ENCODE measurements at places on chromosomes 5 and 9. TPM values are rescaled to one million over a fixed set of nuclear protein-coding genes. Genes with fewer than 3 reads are reported as not detected.

The LCN15 gene
- not detected for total RNA-seq

The ARID3C gene
- 0.20 TPM for total RNA-seq

The TLR4 gene
- total RNA-seq: 0.20 TPM

The F2RL2 gene
- total RNA-seq: 4.7 TPM

The FOXD4L3 gene
- total RNA-seq: not detected

The DOCK8 gene
- total RNA-seq: 0.31 TPM

The FCN2 gene
- total RNA-seq: not detected

The DMRT2 gene
- total RNA-seq: not detected

The LCN12 gene
- total RNA-seq: 1.1 TPM

The CXXC5 gene
- 10.2 TPM for total RNA-seq

The MYMK gene
- not detected for total RNA-seq

The CNTNAP3 gene
- 12.3 TPM for total RNA-seq

The TMEM252 gene
- total RNA-seq: not detected

The GLT6D1 gene
- not detected for total RNA-seq

The DNAH5 gene
- 2.0 TPM for total RNA-seq

The SLC1A1 gene
- total RNA-seq: 1.1 TPM

The DOLK gene
- 47.1 TPM for total RNA-seq

The ECSCR gene
- not detected for total RNA-seq

The CDX1 gene
- total RNA-seq: not detected

The ARL14EPL gene
- 0.10 TPM for total RNA-seq

The SLC28A3 gene
- 0.02 TPM for total RNA-seq

The OLFM1 gene
- 10.5 TPM for total RNA-seq

The KDM4C gene
- 9.2 TPM for total RNA-seq

The KCNV2 gene
- not detected for total RNA-seq

The DCP2 gene
- total RNA-seq: 12.8 TPM

The ANKRD31 gene
- total RNA-seq: 0.06 TPM

The SLC6A7 gene
- 0.02 TPM for total RNA-seq

The GLRA1 gene
- total RNA-seq: not detected

The SGCD gene
- 4.1 TPM for total RNA-seq

The TUT7 gene
- 18.0 TPM for total RNA-seq

The PIP5K1B gene
- not detected for total RNA-seq

The FOXD4L6 gene
- not detected for total RNA-seq
